Hematopoietic multipotent progenitor cell treated with erythropoietin and hydrocortisone succinate and interleukin-3 and kit ligand, for 15 days (in vitro differentiated cells): ENCODE measurements at places on chromosomes 12 and 14.

DNA sequence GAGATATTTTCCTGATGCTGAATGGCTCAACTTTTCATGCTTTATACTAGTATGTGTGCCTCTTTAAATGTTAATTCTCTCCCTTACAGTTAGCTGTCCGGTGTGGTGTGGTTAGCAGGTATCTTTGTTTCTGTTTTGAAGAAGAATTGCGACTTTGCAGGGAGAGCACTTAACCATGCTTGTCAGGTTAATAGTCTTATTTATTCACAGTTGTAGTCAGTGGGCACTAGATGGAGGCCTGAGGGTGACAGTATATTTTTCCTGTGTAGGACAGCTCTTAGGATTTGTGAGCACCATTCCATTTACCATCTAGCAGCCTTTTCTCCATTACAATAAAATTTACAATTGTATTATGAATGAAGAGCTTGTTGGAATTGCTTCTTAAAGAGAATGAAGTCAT is 34.9 kb downstream of the PDE3A start:
- DNase-seq, result no peak

GRCh38 chr12:132345126-132345525 is 15.7 kb upstream of the GALNT9 start:
- no peak for DNase-seq

- DNase-seq, result no peak
These were observed 167.9 kb downstream of the PHETA1 start for GRCh38 chr12:111201036-111201435.

- DNase-seq, result no peak
These were observed 97.9 kb upstream of the USP44 start for GRCh38 chr12:95648990-95649791.

DNA sequence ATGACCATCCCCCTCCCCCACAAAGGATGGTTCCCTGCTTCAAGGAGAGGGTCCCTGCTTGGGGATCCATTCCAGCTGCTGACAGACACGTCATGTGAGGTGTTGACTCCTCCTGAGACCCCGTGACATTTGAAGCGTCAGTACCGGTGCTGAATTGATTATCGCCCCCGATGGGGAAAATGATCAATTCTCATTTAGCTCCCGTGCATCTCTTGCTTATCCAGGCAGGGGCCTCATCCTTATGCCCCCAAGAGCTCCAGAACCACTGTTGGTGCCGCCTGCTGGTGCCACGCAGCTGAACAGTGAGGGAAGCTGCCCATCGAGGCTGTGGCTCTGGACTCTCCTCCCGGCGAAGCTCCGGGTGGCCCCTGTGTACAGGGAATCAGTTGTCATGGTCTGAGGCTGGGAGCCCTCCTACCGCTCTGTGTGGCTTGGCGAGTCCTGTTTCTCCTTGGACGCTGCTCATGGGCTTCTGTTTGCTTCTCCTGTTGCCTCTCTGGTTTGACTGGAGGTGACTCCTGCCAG is 4.6 kb downstream of the KIF26A start:
- no peak for DNase-seq

DNA sequence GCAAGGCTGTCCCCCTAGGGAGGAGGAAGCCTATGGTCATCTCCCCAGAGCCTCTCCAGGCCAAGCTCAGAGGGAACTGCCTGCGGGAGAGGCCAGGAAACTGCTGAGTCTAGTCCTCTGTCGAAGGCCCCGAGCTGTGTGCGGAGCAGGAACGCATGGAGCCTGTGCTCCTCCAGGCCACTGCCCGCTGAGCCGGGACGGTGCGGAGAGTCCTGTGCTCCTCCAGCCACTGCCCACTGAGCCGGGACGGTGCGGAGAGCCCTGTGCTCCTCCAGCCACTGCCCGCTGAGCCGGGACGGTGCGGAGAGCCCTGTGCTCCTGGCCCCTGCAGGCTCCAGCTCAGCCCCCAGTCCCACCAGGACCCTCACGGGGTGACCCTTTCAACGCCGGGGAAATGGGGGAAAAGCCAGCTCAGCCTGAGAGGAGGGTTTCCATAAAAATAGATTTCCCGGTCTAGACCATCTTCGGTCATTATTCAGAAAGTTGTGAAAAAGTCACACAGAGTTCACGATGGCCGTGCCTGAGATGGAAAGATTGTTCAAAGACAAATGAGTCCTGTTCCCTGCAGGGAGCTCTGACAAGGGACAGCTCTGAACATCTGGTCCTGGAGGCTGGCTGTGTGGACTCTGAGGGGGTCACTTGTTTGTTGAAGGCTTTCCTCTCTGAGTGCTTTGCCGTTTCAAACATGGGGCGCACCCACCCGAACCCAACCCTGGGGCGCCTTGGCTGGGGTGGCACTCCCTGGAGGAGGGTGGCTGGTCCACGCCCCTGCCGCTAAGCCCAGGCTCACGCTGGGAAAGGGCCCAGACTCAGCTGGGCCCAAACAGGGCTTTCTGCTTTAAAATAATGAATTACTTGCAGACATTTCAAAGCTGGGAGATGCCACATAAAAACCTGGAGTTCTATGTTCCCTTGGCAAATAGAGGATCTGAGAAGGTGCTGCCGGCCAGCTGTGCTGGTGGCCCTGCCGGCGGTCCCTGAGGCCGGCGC is 85.5 kb downstream of the ADGRD1 start:
- DNase-seq, result no peak

DNA sequence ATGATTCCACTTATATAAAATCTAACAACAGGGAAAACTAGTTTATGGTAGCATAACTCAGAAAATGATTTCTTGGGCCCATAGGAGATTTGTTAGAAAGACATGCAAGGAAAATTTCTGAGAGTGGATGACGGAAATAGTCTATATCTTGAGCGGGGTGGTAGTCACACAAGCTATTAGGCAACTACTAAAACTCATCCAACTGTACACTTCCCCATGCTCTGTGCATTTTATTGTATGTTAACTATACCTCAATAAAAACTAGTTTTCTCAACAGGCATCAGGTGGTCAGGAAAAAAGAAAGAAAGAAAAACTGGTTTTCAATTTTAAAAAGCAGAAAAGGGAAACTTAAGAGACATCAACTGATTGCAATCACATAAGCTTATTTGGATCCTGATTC is 9.9 kb downstream of the SLC5A8 start:
- no peak for DNase-seq

DNA sequence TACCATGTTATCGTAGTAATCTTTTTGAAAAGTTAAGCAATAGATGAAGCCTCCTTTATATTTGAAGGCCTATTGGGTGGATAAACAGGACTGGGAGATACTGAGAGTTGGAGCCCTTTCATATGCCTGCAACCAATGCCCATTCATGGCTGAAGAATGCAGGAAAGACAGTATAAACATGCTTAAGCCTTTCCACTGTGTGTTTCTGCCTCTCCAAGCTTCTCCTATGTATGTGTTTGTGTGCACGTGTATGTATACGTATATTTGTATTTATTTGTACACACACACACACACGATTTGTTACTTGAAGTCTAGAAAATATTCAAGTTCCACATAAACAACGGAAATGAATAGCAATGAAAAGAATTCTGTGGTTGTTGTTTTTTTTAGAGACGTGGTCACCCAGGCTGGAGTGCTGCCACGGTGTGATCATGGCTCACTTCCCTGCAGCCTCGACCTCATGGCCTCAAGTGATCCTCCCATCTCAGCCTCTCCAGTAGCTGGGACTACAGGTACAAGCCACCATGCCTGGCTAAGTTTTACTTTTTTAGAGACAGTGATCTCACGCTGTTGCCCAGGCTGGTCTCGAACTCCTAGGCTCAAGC is 1453.5 kb downstream of the AACS start:
- DNase-seq, result no peak

- no peak for DNase-seq
These were observed 50.5 kb upstream of the PWP1 start for GRCh38 chr12:107635139-107635538.

GRCh38 chr12:76883151-76883550 is 4.3 kb upstream of the CSRP2 start:
- DNase-seq, result no peak
